ENCODE measurements at places on chromosomes 3 and 15.

DNA sequence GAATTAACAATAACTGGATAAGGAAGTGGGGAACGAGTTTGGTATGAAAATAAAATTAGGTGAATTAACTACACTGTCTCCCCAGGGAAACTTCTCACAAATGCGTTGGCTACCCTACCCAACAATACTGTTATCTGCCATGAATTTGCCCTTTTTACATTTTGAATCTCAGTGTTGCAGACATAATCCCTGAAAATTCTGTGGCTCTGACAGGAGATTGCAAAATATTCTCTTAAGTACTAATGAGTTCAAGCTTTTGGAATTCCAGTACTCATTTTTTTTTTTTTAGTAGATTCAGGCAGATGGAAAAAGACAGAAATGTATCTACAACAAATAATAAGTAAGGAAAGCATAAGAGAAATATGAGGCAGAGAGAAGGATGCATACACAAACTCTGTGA lies 332.6 kb downstream of the LSAMP start:
- no peak for DNase-seq

GRCh38 chr3:175805825-175806224 lies 946.7 kb downstream of the NAALADL2 start:
- DNase-seq = no peak

DNA sequence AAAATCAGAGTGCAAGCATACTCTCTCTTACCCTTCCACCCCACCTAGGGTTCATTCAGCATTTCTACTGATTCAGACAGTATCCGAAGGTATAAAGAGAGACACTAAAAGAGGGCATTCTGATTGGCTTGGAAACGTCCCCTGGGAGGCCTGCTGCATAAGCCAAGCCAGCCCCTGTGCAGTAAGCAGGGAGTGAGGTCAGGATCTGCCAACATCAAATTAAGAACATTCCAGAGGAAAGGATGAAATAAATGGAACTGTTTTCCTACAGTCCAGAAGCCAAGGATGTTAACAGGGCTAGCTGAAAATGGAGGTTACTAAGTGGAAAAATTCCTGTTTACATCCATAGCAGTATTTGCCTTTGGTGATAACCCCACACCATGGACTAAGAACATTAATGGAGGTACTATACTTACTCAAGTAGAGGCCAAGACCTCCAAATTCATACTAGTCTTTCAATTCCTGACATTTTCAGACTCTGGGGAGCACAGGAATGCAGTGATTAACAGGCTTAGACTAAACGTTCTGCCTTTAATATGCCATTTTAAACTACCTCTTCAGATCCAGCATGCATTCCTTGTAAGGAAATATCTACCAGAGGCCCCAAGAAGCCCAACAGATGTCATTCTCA lies 34.5 kb downstream of the NPTN start:
- DNase-seq = no peak

DNA sequence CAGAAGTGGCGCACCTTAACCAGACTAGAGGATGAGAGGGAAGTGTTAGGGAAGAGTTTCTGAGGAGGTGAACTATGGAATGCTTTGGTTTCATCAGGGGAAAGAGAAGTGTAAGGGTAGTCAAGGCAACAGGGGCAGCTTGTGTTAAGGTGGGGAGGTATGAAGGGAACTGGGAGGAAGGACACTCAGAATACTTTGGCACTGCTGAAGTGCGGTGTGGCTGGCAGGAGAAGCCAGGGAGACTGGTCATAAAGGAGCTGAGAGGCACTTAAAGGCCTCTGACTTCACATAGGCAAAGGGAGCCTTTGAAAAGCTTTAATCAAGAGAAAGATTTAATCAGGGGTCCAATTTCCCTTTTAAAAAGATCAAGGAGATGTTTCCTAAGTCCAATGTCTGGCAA lies 129.0 kb downstream of the ERC2 start:
- no peak for DNase-seq

DNA sequence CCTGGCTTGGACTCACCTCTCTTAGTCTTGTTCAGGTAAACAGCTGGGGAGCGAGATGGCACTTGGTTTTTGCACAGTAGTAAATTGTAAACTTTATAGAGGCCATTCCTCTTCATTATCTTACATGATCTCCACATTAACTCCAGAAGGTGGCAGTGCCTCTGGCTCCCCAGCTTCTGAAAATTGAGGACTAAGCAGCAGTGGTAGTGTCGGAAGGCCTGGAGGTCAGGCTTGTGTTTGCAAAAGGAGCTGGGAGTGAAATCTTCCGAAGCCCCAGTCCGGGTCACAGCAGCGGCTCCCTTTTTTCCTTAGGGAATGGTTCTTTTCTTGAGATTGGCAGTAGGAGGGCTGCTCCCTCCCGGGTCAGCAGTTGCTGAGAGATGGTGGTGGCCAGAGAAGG lies 85.7 kb downstream of the FNDC3B start:
- DNase-seq = no peak

- no peak for DNase-seq
These were observed 9.2 kb upstream of the WDR49 start for GRCh38 chr3:167662919-167663400.

DNA sequence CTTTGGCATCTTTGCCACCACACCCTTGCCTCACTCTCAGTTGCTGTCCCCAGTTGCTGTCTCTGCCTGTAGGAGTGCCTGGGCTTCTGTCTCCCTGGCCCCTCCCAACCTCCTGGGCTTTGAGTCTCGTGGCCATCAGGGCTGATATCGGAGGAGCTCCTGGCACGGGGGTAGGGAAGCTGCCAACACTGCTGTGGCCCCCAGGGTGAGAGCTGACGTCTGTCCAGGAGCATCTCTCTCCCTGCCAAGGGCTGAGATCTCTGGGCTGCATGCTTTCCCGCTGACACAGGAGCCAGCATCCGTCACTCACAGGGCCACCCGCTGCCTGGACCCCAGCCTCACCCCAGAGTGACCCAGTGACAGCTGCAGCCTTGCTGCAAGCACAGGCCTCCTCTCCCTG lies 47.4 kb downstream of the EXOG start:
- no peak for DNase-seq

DNA sequence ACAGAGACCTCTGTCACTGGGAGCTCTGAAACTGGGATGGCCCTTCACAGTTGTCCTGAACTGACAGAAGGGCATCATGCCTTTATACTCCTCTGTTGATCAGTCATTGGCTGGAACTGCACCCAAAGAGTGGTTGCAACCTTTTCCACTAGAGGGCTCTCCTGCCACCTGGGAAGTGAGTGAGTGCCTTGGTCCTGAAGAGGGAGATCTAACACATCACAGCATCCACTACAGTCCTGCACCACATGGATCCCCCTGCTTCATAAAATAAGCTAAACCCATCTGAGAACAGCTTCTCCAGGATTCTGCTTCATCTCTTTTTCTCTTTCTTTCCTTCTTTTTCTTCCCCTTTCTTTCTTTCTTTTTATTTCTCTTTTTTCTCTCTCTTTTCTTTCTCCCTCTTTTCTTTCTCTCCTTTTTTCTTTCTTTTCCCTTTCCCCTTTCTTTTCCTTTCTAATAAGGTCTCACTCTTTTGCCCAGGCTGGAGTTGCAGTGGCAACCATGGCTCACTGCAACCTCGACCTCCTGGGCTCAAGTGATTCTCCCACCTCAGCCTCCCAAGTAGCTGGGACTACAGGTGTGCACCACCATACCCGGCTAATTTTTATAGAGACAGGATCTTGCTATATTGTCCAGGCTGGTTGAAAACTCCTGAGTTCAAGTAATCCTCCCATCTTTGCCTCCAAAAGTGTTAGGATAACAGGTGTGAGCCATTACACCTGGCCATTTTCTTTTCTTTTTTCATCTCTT lies 42.8 kb upstream of the RAF1 start:
- peak; percentile 66 for DNase-seq

DNA sequence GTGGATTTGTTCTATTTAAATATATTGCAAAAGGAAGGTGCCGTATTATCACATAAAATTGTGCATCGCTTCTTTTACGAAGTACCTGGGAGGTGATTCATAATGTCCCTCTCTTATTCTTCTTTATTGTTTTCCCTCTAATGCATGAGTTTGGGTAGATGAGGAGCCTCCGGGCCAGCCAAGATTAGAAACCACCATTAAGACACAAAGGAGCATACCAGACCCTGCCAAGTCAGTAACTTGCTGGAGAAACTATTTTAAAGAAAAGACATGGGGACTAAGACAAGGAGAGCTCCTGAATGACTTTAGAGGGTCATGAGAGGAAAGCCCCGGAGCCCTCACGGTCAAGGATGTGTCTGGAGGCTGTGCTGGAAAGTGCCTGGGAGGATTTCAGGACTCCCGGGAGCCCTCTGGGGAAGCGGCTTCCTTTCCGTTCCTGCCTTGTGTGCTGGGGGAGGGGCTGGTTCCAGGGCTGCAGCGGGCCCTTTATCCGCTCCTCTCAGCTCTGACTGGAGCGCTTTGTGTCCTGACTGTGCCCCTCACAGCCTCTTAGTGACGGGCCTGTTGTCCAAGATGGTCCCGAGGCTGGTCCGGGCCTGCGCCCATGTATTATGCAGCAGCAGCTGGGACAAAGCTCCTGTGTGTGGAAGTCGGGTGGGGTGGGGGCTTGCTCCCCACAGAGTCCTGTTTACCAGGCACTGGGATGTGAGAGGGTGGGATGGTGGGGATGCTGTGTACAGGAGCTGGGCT lies 35.7 kb downstream of the CORO2B start:
- peak; percentile 75 for DNase-seq

GRCh38 chr3:139454346-139454745 lies 22.0 kb downstream of the RBP2 start:
- DNase-seq = no peak

GRCh38 chr3:186869253-186870100 lies 27.0 kb downstream of the ADIPOQ start:
- DNase-seq = peak; percentile 59

- no peak for DNase-seq
These were observed 138.5 kb downstream of the NTRK3 start for GRCh38 chr15:88118035-88118434.

GRCh38 chr3:22121068-22121701 lies 370.2 kb upstream of the ZNF385D start:
- DNase-seq = no peak

DNA sequence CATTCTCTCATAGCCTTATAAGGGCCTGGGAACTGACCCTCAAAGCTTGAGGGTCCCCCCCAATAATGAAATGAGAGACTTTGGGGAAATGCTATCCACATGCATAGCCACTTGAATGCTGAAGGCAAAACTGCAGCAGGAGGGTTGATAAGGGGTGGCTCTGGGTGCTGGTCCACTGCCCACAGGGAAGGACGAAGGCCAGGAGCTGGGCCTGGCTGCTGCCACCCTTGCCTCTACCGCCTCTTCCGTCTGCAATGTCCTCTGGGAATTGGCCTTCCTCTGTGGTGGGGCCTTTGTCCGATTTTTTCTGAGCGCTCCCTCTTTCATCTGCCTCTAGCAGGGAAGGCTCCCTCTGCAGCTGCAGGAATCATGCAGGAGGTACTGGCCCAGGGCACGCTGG lies 41.0 kb downstream of the OCA2 start:
- no peak for DNase-seq

DNA sequence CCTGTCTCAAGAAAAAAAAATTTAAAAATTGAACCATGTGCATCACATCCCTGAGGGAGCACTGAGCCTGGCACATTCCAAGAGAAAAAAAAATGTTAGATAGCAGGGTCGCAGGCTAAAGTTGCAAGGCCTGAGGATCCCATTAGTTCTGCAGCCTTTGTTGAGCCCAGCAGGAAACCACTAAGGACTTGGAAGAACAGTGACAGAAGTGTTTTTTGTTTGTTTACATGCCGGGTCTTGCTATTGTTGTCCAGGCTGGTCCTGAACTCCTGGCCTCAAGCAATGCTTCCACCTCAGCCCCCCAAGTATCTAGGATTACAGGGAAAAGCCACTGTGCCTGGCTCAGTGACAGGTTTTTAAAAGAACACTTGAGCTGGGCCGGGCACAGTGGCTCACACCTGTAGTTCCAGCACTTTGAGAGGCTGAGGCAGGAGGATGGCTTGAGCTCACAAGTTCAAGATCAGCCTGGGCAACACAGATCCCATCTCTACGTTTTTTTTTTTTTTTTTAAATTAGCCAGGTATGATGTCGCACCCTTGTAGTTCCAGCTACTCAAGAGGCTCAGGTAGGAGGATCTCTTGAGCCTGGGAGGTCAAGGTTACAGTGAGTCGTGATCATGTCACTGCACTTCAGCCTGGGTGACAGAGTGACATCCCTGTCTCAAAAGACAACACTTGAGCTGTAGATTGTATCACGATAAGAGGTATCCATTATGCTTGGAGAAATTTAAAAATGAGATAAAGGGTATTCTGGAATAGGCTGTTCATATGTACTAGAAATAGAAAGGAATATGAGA lies 15.2 kb downstream of the CHAC1 start:
- DNase-seq = no peak

DNA sequence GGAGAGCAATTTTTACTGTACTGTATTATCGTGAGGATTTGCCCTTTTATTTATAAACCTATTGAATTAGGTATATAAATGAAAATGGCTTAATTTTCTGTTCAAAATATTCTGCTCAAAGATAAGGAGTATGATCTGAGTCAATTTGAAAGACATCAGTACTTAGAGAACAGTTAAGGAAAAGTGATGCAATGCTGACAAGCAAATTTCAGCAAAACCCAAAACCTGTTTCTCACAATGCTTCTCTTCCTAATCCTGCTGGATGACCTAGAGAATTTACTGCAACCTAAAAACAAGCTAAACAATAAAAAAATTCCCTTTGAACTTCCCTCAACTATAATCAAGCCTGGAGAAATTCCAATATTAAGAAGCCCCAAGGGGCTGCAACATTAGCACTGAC lies 82.7 kb downstream of the RFX7 start:
- DNase-seq = no peak

DNA sequence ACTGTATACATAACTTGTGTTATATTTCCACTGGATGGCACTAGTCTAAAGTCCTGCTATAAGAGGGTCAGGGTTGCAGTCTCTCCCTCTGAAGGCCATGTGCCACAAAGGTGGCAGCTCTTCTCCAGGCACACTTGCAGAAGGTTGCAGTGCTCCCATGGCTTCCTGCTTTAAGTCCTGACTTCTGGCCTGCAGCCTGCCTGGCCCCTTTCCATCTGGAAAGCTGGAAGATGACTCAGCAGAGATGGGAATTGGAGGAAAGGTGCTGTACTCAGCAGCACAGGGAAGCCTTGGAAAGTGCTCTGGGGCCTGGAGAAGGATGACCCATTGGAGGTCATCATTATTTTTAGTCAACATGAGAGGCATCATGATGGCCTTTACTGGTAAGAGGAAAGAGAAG lies 40.9 kb upstream of the MRPL3 start:
- DNase-seq = no peak

DNA sequence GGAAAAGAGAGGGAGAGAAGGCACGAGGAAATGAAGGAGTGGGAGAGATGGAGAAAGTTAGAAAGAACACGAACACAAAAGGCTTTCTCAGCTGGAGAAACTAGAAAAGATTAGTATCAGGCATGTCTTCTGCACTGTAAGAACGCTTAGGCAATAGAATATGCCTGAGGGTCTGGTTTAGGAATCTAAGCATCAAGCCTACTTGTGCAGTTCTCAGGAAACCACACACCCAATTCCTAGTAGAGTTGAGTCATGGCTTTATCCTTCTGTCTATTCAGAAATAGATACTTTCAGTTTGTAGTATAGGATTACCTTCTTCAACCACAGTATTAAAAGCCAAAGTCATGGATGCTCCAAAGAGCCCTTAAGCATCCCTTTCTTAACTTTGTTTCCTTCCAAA lies 969.4 kb downstream of the NTRK3 start:
- peak; percentile 87 for DNase-seq

- DNase-seq = no peak
These were observed 211.5 kb upstream of the P2RY1 start for GRCh38 chr3:152623286-152623911.

GRCh38 chr3:11653298-11654055 lies 9.8 kb upstream of the VGLL4 start:
- no peak for DNase-seq

Data from foreskin melanocyte (primary cell).